Fibroblast of skin of left quadriceps (primary cell): ENCODE measurements at places on chromosomes 1 and 21.

DNA sequence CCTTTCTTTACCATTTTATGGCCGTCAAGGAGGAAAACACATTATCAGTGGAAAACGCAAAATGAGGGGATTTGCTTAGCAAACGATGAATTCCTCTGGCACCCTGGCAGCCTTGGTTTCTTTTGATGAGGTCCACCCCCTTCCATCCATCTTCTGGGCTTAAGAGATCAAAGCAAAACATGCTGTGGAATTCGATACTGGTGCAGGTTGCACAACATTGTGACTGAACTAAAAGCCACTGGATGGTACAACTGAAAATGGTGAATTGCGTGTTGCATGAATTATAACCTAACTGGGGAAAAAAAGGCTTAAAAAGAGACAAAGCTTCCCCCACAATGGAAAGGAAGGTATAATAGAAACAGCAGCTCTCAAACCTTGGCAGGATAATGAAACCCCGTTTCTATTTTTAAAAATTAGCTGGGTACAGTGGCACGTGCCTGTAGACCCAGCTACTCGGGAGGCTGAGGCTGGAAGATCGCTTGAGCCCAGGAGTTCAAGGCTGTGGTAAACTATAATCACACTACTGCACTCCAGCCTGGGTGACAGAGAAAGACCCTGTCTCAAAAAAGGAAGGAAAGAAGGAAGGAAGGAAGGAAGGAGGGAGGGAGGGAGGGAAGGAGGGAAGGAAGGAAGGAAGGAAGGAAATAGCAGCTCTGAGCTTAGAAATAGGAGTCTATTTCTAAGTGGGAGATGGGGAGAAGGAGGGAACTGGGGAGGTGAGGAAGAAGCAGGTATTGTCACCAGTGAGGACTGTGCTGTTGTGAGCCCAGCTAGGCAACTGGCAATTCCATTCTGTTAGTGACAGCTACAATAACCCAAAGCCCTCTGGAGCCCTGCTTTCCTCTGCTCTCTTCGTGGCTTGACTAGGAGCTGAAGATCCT lies 29.0 kb upstream of the LGALS8 start:
- DNase-seq: no peak

DNA sequence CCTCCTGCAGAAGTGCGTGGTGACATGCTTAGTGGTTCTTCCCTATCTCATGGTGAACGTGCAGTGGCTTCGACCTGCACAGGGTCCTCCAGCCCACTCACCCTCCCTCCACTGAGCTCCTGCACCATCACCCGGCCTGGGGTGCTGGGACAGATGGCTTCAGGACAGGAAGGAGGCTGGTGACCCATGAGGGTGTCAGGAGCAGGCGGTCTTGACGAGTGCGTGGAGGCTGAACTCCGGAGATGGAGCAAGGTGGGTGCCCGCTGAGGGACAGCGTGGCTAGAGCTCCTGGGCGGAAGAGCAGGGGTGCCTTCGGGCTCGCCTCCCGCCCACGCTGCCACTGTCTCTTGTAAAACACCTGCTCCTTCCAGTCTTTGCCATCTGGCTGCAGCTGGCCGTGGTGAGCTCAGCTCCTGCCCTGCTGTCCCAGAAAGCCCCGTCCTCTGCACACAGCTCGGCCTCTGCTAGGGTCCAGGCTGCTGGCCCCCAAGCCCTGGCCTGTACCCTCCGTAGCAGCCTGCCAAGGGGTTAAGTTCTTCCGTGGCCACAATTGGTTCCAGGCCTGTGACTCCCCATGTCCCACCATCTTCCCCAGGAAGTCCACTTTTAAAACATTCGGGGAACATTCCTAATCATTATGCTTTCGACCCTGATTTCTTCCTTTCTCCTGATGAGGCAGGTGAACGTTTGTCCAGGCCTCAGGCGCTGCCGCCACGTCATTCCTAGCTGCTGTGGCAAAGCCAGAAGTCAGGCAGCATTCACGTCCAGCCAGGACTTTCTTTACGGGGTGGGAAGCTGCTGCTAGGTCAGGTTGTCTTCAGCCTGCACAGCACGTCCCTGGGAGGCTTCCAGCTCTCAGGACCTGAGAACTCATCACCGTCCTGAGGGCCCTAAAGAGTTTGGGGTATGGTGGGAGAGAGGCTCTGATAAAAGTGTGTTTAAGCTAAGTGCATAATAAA lies 8.1 kb downstream of the KRTAP10-1 start:
- DNase-seq: no peak

DNA sequence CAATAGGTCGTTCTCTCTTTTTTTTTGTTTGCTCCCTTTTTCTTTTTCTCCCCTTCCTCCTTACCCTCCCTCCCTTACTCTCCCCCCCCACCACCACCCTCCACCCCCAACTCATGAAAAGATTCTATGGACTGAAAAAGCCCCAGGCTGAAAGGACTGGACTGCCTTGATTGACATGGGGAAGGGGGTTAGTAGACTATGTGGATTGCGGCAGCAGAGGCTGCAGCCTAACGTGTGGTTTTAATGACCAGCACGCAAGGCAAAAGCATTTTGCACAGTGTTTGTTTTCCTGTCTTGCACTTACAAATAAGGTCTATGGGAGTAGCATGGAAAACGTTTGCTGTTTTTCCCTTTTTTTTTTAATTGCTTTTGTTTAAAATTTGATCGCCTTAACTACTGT lies 5.5 kb downstream of the ZBTB18 start:
- DNase-seq: no peak

- no peak for DNase-seq
Measured at GRCh38 chr1:64505944-64506655, 36.2 kb downstream of the CACHD1 start.

DNA sequence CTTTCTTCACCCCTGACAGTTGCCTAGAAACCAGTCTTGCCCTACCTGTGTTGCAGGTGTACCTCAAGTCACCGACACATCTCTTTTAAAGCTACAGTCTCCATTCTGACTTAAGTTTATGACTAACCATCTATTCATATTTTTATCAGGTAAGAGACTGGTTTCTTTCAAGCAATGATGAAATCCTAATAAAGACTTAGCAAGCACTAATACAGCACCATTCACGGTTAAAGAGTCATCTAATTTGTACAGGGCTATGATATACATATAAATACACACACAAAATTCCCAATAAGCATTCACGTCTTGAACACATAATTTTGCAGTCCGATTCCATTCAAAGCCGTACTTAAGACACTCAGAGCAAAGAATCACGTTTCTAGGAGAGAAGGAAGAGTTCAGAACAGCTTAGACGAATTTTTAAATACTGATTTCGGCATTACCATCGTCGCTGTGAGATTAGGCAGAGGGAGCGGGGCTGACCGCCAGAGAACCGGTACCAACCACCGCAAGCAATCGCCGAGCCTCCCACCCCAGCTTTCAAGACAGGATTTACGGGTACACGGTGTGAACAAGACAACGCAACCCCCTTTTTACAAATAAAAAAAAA lies 943 bp downstream of the ERRFI1 start:
- DNase-seq: no peak

GRCh38 chr1:96524100-96524499 lies 197.5 kb upstream of the PTBP2 start:
- DNase-seq: no peak

DNA sequence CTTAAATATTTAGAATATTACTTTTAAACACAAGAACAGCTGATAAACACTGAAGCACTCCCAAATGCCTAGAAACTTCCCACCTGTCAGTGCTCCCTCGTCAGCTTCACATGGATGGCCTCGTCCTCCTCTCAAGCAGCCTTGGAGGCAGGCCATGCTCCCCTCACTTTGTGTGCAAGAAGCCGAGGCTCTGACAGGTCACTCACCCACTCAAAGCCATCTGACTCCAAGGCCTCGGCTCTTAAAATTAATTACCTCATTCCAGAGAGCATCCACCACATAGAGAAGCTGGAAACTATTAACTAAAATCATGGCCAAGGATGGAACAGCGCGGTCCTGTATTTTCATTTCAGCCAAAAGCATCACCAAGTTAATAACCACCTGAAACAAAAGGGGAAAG lies 17.8 kb downstream of the LBR start:
- DNase-seq: no peak

DNA sequence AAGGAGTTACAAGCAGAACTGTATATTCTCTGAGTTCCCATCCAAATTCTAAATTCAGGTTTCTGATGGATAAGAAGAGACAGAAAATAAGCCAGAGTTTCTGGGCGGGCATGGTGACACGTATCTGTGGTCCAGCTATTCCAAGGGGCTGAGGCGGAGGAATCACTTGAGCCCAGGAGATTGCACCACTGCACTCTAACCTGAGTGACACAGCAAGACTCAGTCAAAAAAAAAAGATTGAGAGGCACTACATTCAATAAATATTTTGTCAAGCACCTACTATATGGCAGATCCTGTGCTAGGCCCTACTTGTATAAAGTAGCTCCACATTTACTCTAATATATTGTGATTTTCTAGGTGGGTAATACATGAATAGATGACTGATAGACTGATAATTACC lies 6.4 kb upstream of the FRRS1 start:
- no peak for DNase-seq

GRCh38 chr1:24930260-24931145 lies at the start of gene RUNX3:
TSS of gene RUNX3 (minus strand) at chr1:24930276. CDS start at chr1:24929868, 408 bp downstream.
- DNase-seq: peak; percentile 42

- no peak for DNase-seq
Measured at GRCh38 chr1:116680752-116681151, 13.2 kb upstream of the IGSF3 start.

- DNase-seq: no peak
Measured at GRCh38 chr1:114076308-114076707, 77.4 kb downstream of the SYT6 start.

- no peak for DNase-seq
Measured at GRCh38 chr1:52600533-52601179, 1.5 kb upstream of the GPX7 start.

DNA sequence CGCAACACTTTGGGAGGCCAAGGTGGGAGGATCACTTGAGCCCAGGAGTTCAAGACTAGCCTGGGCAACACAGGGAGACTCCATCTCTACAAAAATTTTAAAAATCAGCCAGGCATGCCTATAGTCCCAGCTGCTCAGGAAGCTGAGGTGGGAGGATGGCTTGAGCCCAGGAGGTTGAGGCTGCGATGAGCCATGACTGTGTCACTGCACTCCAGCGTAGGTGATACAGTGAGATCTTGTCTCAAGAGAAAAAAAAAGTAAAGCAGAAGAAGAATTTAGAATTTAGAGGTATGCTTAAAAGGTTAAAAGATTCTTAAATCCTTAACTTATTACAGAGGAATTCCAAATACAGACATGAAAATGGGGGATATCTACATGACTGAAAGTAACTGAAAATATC lies 79.5 kb downstream of the SMYD3 start:
- DNase-seq: no peak

DNA sequence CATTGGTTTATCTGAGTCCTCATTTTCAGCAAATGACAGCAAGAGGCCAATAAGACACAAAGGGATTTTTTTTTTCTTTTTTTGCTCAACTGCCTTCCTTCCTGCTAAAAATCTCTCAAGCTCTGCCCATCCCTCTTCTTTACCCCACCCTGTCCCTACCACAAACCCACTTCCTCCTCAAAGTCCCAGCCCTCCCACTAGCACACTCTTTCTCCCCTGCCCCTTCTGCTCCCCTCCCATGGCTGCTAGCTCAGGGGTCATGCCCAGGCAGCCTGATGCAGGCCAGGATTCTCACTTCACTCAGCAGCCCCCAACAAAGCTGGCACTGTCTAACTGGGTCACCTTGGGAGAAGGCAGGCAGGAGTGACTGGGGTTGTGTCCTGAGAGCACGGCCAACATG lies 28.8 kb upstream of the PPP2R5A start:
- no peak for DNase-seq
